Thymus (tissue), 14 donors: ENCODE measurements at places on chromosomes 16 and 17.

- DNase-seq = no peak
- no peaks in the 10 kb centered on the region for H3K36me3 ChIP-seq
- H3K27ac ChIP-seq = no peak overlapping the region
- H3K4me3 ChIP-seq = no peak overlapping the region
Observed at GRCh38 chr17:33421933-33422332, 128.8 kb upstream of the ASIC2 start.

GRCh38 chr16:63323722-63324705 lies 1287.8 kb upstream of the CDH8 start:
- H3K27me3 ChIP-seq = no peaks in the 10 kb centered on the region
- no peak overlapping the region for H3K27ac ChIP-seq
- no peaks in the 10 kb centered on the region for H3K36me3 ChIP-seq
- no peak for DNase-seq
- H3K4me1 ChIP-seq = no peaks in the 10 kb centered on the region

DNA sequence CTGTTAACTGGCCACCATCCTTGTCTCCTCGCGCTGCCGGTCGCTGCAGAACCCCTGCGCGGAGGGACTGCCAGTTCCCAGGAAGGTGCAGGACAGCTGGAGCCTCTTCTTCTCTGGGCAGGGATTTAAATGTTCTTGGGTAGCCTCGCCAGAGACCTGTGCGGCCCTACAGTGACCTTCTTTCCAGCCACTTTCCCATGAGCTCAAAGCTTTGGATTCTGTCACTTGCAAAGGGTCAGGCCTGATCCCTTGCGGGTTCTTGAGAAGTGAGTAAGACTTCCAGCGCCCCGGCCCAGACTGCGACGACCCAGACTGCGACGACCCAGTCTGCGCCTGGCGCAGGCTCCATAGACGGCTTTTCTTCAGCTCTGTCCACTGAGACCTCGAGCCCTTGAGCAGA lies 1.4 kb upstream of the SLFN5 start:
- no peaks in the 10 kb centered on the region for H3K27me3 ChIP-seq
- no peak for DNase-seq
- H3K4me1 ChIP-seq = peaks cover 41% of the 10 kb centered on the region

- H3K4me1 ChIP-seq = no peaks in the 10 kb centered on the region
- H3K36me3 ChIP-seq = no peaks in the 10 kb centered on the region
- H3K27ac ChIP-seq = no peak overlapping the region
Observed at GRCh38 chr17:8419305-8419704, 16.4 kb upstream of the NDEL1 start.

- no peak overlapping the region for H3K27ac ChIP-seq
- H3K27me3 ChIP-seq = no peaks in the 10 kb centered on the region
- H3K36me3 ChIP-seq = peaks cover 94% of the 10 kb centered on the region
Observed at GRCh38 chr16:89147085-89147817, 24.3 kb upstream of the CDH15 start.

DNA sequence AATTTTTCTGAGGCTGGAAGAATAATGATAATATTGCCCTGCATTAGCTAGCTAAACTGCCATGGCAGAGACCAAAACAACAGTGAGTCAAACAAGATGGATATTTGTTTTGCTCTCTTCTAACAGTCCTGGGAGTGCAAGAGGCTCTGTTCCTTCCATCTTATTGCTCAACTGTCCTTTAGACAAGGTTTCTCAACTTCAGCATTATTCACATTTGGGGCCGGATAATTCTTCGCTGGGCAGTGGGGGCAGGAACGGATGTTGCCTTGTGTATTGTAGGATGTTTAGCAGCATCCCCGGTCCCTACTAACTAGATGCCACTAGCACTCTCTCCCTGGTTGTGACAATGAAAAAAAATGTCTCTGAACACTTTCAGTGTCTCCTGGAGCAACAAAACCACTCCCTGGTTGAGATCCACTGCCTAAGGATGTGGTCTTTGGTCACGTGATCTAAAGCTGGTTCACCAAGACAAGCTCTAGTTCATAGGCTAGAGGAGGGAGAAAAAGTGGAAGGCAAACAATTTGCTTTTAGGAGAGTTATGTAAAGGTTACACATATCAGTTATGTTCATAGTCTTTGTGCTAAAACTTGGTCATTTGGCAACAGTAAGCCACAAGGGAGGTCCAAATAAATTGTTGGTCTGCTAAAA lies 144.4 kb downstream of the PCTP start:
- H3K36me3 ChIP-seq = no peaks in the 10 kb centered on the region
- DNase-seq = peak; percentile 35
- no peaks in the 10 kb centered on the region for H3K27me3 ChIP-seq
- H3K4me1 ChIP-seq = no peaks in the 10 kb centered on the region
- H3K4me3 ChIP-seq = no peak overlapping the region

GRCh38 chr16:48008011-48008525 lies 147.7 kb downstream of the ABCC12 start:
- H3K27ac ChIP-seq = no peak overlapping the region
- no peak for DNase-seq
- H3K4me3 ChIP-seq = no peak overlapping the region

- no peak overlapping the region for H3K4me3 ChIP-seq
- H3K36me3 ChIP-seq = no peaks in the 10 kb centered on the region
- no peak overlapping the region for H3K27ac ChIP-seq
- peaks cover 7% of the 10 kb centered on the region for H3K27me3 ChIP-seq
- DNase-seq = no peak
Observed at GRCh38 chr16:85767531-85767930, 16.6 kb upstream of the C16orf74 start.

DNA sequence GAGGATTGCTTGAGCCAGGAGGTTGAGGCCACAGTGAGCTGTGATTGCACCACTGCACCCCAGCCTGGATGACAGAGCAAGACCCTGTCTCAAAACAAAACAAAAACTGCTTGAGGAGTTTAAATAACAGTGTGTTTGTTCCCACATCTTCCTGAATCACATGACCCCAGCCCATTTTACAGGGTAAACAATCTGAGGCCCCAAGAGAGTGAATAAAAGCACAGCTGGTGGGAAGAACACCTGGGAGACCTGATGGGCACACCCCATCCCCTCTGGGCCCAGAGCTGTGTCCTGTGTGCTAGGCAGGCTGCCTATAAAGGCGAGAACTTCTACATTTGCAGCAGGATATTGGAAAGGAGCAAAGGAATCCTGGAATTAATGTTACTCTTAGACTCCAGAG lies 69.6 kb downstream of the PLXDC1 start:
- H3K27me3 ChIP-seq = peaks cover 7% of the 10 kb centered on the region
- peaks cover 12% of the 10 kb centered on the region for H3K4me1 ChIP-seq
- H3K27ac ChIP-seq = no peak overlapping the region
- H3K36me3 ChIP-seq = peaks cover 33% of the 10 kb centered on the region

- no peak overlapping the region for H3K4me3 ChIP-seq
- H3K27me3 ChIP-seq = no peaks in the 10 kb centered on the region
- H3K36me3 ChIP-seq = no peaks in the 10 kb centered on the region
- no peak overlapping the region for H3K27ac ChIP-seq
- peaks cover 17% of the 10 kb centered on the region for H3K4me1 ChIP-seq
- DNase-seq = no peak
Observed at GRCh38 chr16:87823181-87823929, 46.0 kb downstream of the SLC7A5 start.

- DNase-seq = no peak
- no peaks in the 10 kb centered on the region for H3K36me3 ChIP-seq
- H3K4me3 ChIP-seq = no peak overlapping the region
- H3K4me1 ChIP-seq = no peaks in the 10 kb centered on the region
- H3K27ac ChIP-seq = no peak overlapping the region
- no peaks in the 10 kb centered on the region for H3K27me3 ChIP-seq
Observed at GRCh38 chr16:51388516-51388951, 237.5 kb upstream of the SALL1 start.

GRCh38 chr17:8448310-8448709 lies 12.6 kb downstream of the NDEL1 start:
- no peaks in the 10 kb centered on the region for H3K4me1 ChIP-seq
- H3K27ac ChIP-seq = no peak overlapping the region
- peaks cover 37% of the 10 kb centered on the region for H3K36me3 ChIP-seq
- no peak overlapping the region for H3K4me3 ChIP-seq
- DNase-seq = no peak

DNA sequence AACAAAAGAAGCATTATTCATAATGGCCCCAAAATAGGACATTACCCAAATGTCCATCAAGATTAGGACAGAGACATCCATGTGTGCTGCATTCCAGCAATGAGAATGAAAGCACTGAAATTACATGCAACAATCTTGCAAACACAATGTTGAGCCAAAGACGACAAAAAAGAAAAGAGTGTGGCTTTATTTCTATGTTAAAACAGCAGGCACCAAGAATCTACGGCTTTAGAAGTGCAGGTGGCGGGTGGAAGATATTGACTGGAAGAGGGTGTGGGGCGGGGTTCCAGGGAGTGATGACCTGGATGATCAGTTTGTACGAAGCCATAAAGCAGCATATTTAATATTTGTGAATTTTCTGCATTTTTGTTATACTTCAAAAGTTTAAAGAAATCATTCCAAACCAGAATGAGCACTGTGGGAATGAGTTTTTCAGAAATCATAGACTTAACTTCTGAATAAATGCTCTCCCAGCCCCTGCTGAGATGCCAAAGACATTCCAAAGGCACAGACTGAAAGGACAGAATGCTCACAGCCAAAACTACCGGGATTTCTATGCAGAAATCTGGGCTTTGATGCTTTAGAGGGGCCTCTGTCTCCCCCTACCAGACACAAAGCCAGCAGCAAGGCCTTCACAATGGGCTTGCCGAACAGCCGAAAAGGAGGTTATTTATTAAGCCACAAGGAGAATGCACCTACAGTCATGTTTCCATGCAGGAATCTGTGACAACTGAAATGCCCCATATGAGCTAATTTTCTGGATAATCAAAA lies 361.6 kb downstream of the GRIN2A start:
- H3K4me1 ChIP-seq = no peaks in the 10 kb centered on the region
- no peaks in the 10 kb centered on the region for H3K36me3 ChIP-seq
- DNase-seq = no peak
- no peak overlapping the region for H3K27ac ChIP-seq
- no peak overlapping the region for H3K4me3 ChIP-seq

DNA sequence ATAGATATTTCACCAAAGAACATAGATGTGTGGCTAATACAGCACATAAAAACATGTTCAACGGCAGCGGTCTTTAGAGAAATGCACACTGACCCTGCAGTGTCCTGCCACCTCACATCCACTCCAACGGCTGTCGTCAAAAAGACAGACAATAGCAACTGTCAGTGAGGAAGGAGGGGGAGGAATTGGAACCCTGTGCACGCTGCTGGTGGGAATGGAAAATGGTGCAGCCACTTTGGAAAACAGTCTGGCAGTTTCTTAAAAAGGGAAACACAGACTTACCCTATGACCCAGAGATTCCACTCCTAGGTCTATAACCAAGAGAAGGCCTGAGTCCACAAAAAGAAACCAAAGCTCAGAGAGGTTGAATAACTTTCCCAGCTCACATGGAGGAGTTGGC lies 7.7 kb downstream of the CEP295NL start:
- H3K36me3 ChIP-seq = peaks cover 45% of the 10 kb centered on the region
- H3K27me3 ChIP-seq = no peaks in the 10 kb centered on the region
- H3K4me1 ChIP-seq = no peaks in the 10 kb centered on the region
- H3K27ac ChIP-seq = no peak overlapping the region

DNA sequence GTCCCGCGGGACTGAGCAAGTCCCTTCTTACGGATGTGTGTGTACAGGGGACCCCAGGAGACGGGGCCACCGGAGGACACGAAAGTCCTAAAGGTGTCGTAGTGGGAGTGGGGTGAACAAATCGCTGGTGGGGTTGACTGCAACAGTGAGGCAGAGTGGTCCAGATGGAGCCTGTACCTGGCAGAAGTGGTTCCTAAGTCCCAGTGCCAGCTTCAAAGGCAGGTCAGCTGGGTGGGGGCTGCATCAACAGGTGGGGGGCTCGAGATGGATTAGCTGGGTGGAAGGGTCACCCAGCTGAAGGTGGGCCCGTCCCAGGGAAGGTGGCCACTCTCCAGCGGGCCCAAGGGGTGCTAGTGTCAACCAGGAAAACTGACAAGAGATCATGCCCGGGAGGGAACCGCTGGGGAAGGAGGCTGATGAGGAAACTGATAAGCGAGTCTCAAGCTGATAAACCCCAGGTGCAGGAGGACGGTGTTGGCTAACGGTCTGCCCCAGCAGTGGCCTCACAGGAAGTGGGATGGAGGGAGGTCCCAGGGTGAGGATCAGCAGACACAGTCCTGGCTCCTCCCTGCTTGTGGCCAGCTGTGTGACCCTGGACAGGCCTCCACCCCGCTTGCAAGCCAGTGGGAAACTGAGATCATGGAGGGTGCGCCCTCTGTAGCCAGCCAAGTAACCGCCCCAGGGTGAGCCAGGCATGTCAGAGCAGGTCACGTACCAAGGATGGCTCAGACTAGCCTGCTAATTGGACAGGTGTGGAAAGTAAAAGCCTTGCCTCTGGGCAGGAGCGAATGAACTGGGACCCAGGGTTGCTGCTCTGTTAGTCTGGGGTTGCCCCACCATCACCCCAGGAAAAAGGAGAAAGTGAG lies 1.0 kb downstream of the ORAI3 start:
- no peak for DNase-seq
- peak overlapping the region; percentile 68 for H3K4me3 ChIP-seq
- no peaks in the 10 kb centered on the region for H3K27me3 ChIP-seq
- peaks cover 44% of the 10 kb centered on the region for H3K4me1 ChIP-seq
- peak overlapping the region; percentile 34 for H3K27ac ChIP-seq

- no peaks in the 10 kb centered on the region for H3K27me3 ChIP-seq
- no peak overlapping the region for H3K27ac ChIP-seq
- H3K4me1 ChIP-seq = no peaks in the 10 kb centered on the region
- no peak for DNase-seq
- no peak overlapping the region for H3K4me3 ChIP-seq
Observed at GRCh38 chr16:71916397-71916920, 21.1 kb downstream of the IST1 start.

DNA sequence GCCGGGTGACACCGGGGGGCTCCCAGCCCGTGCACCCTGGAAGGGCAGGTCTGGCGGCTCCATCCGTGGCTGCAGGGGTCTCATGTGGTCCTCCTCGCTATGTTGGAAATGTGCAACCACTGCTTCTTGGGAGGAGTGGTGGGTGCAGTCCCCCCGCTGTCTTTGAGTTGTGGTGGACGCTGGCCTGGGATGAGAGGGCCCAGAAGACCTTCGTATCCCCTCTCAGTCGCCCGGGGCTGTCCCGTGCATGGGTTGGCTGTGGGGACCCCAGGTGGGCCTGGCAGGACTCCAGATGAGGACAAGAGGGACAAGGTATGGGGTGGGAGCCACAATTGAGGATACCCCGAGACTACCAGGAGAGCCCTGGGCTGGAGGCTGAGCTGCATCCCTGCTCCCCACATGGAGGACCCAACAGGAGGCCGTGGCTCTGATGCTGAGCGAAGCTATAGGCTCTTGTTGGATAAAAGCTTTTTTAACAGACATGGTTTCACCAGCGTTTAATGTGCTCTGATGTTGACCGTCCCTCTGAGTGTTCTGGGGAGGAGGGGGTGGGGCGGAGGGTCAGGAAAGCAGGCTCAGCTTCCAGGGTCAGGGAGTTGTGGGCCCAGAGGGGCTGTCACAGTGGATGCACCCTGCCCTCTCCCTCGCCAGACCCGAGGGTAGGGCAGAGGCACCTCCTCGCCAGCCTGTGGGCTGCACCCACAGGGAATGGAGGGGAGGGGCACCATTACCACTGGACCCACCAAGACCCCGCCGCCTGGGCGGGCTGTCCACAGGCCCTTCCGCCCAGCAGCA lies 5.4 kb downstream of the SPATA2L start:
- no peak overlapping the region for H3K4me3 ChIP-seq
- DNase-seq = no peak
- H3K36me3 ChIP-seq = peaks cover 38% of the 10 kb centered on the region
- peaks cover 21% of the 10 kb centered on the region for H3K4me1 ChIP-seq
- no peak overlapping the region for H3K27ac ChIP-seq
